ENCODE measurements at places on chromosomes 2 and 18. TPM values are rescaled to one million over a fixed set of nuclear protein-coding genes. Genes with fewer than 3 reads are reported as not detected.

Gene ANKRD30B
- not detected for total RNA-seq

DNA sequence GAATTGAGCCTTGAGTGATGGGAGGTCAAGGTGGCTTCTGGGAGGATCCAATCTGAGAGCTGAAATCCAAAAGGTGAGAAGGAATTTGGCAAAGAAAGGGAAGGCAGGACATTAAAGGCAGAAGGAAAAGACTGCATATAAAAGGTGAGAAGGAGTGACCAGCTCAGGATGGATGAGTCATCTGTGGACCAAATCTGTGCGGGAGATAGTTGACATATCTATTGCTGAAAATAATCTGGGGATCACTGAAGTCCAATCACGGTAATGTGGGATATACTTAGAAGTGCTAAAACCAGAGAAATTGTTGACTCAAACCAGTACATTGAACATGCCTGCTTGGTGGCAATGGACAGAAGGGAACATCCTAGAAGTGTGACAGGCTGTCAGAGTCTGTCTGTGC is 8.0 kb upstream of the PTPN4 start:
- no peak for DNase-seq

Gene RUFY4
- 0.14 TPM for total RNA-seq

DNA sequence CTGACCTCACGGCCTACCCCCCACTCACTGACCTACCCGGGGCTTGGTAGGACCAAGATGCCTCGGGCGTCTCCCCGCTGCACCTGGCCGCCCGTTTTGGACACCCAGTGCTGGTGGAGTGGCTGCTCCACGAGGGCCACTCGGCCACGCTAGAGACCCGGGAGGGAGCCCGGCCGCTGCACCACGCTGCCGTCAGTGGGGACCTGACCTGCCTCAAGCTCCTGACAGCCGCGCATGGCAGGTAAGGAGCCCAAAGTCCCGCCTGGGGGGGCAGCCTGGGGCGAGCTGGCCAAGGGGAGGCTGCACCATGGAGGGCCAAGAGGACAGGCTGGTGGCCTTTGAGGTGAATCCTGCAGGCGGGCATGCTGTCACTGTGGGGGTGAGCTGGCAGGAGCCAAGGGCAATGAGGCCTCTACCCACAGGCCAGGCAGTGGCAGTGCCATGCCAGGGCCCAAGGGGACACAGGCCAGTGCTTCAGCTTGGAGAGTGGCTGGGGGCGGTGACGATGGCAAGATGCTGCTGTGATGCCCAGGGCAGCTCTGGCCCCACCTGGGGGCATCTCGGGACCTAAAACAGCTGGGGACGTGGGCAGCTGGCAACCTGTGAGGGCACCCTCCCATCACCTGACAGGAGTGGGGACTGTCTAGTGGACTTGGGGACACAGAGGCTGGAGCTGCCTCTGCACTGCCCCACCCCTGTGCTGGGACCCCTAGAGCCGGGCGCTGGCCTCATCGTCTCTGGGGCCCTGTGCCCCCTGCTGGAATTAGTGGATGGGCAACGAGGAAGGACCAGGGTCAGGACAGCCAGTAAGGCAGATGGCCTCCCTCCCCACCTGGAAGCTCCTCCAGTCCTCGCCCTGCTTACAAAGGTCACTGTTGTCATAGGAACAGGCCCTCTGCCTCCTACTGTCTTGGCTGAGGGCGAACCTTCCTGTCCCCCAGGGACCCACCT is 2.0 kb downstream of the ESPNL start:
- no peak for DNase-seq

Gene NGEF
- 0.88 TPM for total RNA-seq

DNA sequence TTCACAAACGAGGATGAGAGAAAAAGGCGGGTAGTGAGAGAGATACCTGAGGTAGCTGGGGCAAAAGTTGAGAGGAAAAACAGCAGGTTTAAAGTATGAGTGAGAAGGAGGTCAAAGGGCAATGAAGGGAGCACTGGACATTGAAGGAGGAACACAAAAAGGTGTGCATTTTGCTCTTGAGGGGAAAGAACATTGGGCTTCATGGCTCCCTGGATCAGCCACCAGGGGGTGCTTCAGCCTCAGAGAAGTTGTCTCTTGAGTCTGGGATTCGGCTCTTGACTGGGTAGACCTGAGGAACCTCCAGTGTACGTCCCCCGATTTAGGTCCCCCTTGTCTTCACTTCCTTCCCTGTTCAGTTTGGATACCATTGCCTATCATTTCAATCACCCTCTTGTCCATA is 128.5 kb downstream of the RAPGEF4 start:
- no peak for DNase-seq

- DNase-seq, result no peak
Observed at GRCh38 chr18:49723648-49724180, 89.6 kb downstream of the ACAA2 start.

- no peak for DNase-seq
Observed at GRCh38 chr2:145399131-145399530, 879.2 kb upstream of the ZEB2 start.

DNA sequence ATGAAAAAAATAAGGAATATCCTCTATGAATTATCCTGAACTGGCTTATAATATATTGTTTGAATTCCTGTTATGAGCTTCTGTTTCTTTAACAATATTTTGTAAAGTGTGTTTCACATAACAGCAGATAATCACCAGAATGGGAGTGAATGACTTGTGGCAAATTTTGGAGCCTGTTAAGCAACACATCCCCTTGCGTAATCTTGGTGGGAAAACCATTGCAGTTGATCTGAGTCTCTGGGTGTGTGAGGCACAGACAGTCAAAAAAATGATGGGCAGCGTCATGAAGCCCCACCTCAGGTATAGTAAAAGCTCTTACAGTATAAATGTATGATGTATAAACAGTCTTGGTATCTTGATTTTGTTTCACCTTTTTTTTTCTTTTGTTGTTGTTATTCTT is 5.9 kb downstream of the GEN1 start:
- no peak for DNase-seq

GRCh38 chr2:191222507-191222906 is 22.7 kb upstream of the MYO1B start:
- no peak for DNase-seq

All from posterior vena cava (tissue), 2 donors.